ENCODE measurements at places on chromosomes 7 and 10.

- DNase-seq: no peak
Observed at GRCh38 chr10:97889461-97890265, 40.0 kb downstream of the GOLGA7B start.

GRCh38 chr7:37510043-37510634 lies 61.5 kb upstream of the ELMO1 start:
- no peak for DNase-seq

DNA sequence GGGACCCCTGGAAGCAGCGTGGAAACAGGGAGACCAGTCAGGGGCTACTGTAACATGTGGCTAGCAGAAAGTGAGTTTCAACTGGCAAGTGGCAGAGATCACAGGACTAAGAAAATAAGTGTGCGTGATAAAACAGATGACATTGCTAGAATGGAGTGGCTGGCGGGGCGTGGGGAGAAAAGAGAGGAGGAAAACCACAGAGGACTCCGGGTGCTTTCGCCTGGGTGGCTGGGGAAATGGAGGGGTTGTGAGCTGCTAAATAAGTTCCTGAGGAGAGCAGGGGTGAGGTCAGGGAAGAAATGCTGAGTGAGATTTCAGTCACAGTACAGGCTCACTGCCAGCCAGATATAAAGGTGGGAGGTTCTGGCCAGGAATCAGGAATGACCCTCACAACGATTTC lies 166.9 kb downstream of the MYOF start:
- DNase-seq: no peak

- no peak for DNase-seq
Observed at GRCh38 chr10:124535731-124536495, 74.3 kb downstream of the LHPP start.

GRCh38 chr10:25175527-25176420 lies 973 bp downstream of the GPR158 start:
- DNase-seq: no peak

GRCh38 chr7:92034116-92034515 lies 93.5 kb downstream of the AKAP9 start:
- DNase-seq: no peak

DNA sequence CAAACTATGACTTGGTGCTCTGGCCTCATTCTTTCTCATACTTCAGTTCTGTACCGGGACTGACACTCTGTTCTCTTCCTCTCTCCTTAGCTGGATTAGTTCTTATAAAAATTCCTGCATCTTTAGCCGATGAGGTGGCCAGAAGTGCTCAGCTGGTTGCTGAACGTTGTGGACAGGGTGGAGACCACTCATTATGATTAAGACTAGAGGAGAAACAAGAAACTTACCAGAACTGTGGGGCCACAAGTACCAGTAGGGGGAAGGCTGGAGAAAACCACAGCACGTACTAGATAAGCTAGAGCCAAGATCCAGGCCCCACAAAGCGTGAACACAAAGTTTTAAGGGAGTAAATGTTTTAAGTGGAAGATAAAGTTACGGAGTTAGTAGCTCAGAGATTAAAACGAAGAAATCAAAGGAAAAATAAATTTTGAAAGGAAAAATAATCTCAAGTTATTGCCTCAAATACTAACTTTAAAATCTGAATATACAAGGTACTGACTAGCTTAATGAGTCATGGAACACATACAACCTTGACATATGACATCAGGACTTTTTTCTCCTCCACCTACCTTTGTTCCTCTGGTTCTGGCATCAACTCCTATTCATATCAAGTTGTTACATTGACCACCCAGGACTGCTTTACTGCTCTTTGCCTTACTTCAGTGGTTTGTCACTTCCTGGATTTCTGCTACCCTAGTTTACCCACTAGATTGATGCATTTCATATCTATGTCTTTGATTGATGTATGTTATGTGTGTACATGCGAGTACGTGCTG lies 469.0 kb downstream of the TFEC start:
- DNase-seq: no peak

- no peak for DNase-seq
Observed at GRCh38 chr10:93488956-93489528, 6.9 kb upstream of the MYOF start.

Data from stimulated activated CD4-positive, alpha-beta T cell treated with anti-CD3 and anti-CD28 coated beads, TNF-alpha, amount 100 ng/mL, for 4 hours (primary cell).